ENCODE measurements at places on chromosomes 12 and 14.

DNA sequence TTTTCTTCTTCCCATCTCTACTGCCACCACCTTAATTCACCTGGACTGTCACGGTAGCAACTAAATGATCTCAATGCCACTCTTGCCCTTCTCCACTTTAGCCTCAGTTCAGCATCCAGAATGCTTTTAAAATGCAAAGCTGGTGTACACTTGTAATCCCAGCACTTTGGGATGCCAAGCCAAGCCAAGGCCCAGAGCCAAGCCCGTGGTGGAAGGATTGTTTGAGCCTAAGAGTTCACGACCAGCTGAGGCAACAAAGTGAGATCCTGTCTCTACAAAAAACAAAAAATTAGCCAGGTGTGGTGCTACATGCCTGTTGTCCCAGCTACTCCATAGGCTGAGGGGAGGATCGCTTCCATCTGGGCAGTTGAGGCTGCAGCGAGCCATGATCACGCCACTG, 5.9 kb downstream of the CIPC start:
- no peak for DNase-seq

GRCh38 chr14:94306047-94306978, 13.2 kb upstream of the SERPINA10 start:
- DNase-seq: no peak

DNA sequence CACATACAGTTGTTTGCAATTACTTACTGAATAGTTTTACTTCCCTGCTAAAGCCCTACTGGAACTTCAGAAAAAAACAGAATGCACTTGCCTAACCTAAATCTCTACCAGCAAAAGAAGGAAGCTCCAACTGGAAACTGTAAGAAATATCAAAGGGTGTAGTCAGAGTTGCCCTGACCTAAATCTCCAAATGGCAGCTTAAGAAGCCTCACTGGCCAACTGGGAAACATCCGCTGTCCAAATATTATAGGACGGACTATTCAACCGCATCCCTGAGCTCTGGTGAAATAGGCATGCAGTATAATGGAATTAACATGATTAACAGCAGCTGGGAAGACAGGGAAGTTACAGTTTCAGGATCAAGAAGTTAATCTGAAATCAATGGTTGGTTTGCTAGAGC, 24.3 kb downstream of the ANAPC7 start:
- no peak for DNase-seq

DNA sequence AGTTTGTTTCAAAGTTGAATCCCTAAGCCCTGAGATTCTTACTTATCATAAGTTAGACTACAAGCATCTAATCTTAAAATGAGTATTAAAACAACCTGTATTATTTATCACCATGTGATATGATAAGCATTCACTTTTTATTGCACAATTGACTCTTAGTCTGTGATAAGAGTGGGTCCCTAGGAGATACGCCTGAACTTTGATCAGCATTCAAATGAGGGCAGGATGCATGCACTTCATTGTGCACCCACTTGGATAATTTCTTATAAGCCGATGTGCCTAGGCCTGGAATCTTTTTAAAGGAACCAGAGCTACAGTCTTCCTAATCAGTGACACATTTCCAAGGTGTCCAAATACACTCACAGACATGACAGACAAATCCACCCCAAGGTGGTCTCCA, 31.4 kb upstream of the SPTLC2 start:
- no peak for DNase-seq

- DNase-seq: no peak
Measured at GRCh38 chr14:88143810-88144209, 138.9 kb downstream of the GPR65 start.

DNA sequence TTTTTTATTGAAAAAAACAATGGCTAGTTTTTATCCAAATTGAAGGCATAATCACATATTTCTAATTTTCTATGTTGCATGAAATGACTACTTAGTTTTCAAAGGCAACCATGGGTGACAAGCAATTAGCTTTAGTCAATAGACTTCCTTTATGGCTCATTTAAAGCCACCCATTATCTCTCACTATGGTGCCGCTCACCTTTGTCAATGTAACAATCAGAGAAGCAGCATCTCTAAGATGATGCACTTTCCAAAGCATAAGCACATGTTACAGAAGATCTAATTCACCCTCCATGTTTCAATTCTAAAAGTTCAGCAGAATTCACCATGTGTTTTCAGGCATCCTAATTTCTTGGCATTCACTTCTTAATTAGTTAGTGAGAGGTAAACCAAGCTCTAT, 166.6 kb upstream of the RPL10L start:
- no peak for DNase-seq

DNA sequence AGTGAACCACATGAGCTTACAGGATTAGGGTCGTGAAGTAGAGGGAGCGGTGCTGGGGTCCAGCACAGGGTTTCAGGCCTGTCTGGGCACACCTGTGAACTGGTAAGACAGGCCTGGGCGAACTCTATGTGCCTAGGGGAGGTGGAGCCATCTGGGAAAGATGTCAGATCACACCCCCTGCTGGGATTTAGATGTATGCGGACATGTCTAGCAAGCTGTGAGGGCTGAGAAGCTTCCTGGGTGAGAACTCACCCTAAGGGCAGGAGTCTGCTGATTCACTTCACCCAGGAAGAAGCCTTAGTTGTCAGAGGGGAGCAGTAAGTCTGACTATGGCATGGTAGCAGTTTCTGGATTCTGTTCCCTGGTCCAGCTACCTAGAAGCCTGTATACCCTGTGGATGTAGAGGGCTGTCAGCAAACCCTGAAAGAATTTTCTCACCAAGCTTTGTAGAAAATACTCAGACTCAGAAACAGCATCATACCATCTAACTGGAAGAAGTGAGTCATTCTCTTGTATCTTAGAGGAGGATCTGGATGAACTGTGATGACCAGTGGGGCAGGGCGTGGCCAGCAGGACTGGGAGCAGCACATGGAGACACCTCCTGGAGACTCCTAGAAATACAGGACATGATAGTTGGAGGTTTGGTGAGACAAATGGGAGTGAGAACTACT, 11.2 kb upstream of the PYGL start:
- no peak for DNase-seq

- no peak for DNase-seq
Measured at GRCh38 chr12:22935090-22935489, 310.1 kb downstream of the ETNK1 start.

DNA sequence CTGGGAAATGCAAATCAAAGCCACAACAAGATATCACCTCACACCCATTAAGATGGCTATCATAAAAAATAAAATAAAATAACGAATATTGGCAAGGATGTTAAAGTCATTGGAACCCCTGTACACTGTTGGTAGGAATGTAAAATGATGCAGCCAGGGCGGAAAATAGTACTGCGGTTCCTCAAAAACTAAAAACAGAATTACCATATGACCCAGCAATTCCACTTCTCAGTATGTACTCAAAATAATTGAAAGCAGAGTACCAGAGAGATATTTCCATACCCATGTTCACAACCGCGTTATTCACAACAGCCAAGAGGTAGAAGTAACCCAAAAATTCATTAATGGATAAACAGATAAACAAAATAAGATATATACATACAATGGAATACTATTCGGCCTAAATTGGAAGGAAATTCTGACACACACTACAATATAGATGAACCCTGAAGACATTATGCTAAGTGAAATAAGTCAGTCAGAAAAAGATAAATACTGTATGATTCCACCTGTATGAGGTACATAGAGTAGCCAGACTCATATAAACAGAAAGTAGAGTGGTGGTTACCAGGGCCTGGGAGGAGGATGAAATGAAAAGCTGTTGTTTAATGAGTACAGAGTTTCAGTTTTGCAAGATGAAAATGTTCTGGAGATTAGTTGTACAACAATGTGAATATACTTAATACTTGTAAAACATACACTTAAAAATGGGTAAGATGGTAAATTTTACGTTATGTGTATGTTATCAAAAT, 84.6 kb downstream of the TXNDC16 start:
- DNase-seq: no peak

- DNase-seq: no peak
Measured at GRCh38 chr12:65307169-65307501, 28.7 kb downstream of the MSRB3 start.

DNA sequence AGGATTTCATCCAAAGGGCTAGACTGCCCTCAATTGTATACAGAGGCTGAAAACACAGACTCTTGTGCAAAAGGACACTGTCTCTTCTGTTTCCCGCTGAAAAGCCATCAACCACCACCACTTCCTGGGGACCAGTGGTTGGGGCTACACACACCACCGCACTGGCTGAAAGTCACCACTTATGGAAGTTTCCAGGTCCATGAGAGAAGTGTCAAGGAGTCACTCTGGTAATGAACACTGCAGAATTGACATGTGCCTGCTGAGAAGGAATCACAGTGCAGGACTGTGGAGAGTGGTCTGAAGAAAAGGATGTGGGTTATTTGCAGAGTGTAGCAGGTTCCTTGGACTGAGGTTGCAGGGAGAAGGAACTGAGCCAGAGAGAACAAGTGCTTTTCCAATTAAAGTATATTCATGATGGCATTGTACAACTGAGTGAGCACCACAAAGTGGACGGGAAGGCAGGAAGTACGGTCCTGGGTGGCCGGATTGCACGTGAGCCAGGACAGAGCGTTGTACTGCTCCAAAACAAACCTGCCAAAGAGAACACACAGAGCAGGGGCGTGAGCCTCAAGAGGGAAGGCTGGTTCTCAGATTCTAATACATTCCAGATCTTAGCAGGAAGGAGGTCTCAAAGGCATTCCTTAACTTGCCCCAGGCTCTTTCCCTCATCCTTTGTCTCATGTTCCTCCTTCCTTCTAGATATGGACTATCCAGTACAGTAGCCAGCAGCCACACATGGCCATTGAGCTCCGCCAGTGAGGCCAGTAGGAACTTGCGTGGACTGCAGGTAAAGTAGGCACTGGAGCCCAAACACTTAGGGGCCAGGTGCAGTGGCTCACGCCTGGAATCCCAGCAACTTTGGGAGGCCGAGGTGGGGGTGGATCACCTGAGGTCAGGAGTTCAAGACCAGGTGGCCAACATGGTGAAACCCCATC, 316.4 kb downstream of the MED13L start:
- no peak for DNase-seq

DNA sequence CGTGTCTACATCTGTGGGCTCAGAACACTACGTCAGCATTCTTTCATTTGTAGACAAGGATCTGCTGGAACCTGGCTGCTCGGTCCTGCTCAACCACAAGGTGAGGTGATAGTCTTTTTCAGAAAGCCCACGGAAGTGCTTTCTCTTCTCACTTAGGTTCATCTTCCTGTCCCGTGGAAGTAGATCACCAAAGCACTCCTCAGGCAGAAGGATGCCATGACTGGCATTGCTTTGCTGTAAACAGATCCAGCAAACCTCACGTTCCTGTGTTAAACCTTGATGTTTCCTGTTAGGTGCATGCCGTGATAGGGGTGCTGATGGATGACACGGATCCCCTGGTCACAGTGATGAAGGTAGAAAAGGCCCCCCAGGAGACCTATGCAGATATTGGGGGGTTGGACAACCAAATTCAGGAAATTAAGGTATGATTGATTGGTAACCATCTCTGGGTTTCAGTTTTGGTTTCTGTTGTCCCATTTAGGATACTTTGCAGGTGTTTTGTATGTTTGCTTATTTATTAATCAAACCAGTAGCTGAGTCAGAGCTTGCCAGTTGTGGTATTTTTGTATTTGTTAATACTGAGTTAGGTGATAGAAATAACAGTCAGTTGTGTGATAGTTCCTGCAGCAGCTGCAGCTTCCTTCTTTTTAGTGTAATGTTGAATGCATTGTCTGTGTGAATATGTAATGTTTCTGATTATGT, 7.5 kb downstream of the PSMC1 start:
- DNase-seq: peak; percentile 28

DNA sequence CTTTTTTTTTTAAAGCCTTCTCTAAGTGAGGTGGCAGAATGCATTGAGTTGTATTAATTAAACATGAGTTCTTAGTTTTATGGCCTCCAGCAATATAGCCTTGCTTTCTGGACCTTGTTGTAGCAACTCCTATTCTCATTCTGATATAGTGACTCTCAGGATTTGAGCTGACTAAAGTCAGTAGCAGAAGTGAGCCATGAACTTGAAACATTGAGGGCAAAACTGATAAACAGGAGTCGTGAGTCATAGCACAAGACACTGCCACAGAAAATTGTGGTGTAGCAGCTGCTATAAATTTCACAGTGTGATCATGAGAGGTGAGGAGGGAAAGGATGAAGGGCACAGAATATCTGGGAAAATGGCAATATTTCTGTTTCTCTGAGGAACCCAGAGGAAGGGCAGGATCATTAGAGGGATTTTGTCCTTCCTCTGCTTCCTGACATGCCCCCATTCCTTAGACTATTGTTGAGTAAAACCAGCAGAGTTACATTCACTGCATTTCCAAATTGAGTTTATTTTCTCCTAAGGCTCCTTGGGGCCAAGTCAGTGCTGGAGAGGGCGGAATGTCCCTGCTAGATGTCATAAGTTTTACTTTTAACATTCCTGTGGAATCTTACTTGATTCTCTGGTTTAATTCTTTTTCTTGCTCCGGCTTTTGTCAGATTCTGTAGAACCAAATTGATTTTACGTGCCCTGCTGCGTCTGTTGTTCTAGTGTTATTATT, 7.5 kb downstream of the KLRG1 start:
- DNase-seq: no peak

DNA sequence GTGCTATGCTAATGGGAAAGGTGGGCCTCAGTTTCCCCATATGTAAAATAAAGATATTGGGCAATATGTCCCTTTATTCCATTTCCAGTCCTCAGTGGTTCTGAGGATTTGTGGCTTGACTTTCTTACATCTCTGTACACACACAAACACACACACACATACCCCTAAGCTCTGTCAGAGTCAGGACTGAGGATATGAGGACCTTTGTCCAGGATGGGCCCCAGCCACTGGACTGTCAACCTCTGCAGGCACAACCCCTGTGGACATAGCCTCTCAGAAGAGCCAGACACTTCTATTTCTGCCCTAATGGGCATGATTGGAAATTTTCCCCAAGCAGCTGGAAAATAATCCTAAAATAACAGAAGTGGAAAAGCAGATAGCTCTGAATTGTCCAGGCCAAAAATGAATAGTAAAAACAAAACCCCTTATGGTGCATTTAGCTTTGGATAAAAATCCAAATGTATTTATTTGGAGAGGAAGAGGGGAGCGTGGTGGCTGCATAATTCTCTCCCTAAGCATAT, 50.2 kb downstream of the RIN3 start:
- no peak for DNase-seq

DNA sequence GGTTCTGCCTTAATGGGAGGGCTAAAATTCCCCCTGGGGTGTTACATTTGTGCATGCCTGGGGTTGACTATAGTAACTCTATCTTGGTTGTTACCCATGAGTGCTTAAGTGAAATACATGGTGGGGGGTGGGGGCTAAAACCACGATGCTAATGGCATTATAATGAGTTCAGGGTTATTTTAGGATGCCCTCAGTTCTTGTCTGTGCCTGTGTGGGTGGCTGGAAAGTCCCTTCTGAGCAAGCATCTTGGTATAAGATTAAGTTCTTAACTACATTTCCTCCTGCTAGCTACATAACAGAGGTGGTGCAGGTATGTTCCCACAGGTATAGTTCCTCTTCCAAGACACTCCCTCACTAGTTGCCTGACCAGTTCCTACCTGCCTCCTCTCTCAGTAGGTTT, 822.3 kb downstream of the LRFN5 start:
- DNase-seq: no peak

GRCh38 chr12:115891556-115892164, 385.8 kb downstream of the MED13L start:
- DNase-seq: no peak
